ENCODE measurements at places on chromosomes 12 and 14.

DNA sequence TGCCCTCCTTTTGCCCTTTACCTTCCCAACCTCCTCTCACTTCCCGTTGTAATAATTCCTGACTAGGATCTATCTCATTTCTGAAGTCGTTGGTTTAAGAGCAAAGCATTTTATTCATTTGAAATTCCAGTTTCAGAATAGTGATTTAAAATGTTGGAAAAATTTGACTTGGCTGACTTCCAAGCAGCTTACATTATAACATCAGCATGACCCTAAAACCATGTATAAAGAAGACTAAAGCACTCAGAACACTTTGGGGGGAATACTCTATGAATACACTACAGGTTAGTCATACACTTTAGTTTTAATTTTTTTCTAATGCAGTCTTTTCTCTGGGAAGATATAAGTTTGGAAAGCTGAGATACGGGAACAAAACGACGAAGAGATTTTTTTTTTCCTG lies 161.1 kb downstream of the BTG1 start:
- no peak for DNase-seq

DNA sequence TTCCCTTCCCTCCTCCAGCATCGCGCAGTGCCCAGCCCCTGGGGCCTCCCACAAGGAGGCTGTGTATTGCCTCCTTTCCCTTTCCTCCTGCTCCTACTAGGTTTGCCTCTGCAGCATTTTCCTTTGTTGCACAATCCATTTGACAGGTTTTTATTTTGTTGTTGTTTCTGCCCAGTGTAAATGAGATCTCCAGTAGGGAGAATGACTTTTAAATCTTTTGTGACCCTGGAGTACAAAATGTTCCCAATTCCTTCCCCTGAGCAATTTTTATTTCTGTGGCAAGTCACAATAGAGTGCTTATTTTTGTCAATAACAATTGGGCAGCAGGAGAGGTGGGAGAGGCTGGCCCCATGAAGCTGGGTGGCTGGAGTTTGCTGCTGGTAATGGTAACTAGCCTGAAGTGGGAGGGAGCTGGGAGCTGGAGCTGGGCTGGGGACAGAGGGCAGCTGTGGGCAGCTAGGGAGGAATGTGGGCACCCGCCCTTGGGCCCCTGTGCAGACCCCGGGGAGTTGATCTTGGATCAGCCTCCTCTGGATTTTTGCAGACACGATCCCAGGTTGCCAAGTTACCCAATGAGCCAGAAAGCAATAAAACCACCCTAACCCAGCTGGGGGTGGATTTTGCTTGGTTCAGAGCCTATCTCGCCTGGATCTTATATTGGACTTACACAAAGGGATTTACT lies 160.1 kb downstream of the KTN1 start:
- DNase-seq: no peak

GRCh38 chr12:75603475-75603874 lies 92.1 kb upstream of the KRR1 start:
- no peak for DNase-seq

GRCh38 chr14:91453744-91454143 lies 36.1 kb upstream of the CCDC88C start:
- DNase-seq: no peak

- no peak for DNase-seq
Measured at GRCh38 chr14:50001151-50001998, 108.5 kb downstream of the ARF6 start.

All from esophagus squamous epithelium (tissue), 5 donors.